ENCODE measurements at places on chromosomes 4 and X. TPM values are rescaled to one million over a fixed set of nuclear protein-coding genes. Genes with fewer than 3 reads are reported as not detected.

The TGIF2LX gene
- not detected for polyA plus RNA-seq

DNA sequence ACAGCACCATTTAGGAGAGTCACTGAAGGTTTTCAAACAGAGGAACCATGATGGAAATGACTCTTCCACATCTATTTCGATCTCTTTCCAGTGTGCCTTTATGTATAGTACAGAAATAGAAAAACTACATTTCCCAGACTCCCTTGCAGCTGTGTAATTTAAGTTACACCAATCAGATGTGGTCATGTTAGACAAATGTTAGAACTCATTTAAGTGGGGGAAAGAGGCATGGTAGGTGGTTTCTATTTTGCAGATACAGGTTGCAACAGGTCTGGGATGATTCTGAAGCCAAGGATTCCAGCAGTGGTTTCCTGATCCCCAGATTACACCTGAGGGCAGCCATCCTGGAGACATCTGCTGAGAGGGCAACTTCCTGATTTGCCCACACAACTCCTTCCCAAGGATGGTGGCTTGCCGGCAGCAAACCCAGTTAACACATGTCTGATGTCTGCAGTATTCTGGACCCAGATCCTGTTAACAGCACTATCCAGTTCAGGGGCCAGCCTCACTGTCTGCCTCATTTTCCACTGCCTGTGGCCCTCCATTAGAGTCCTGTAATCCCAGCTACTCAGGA lies 38.7 kb upstream of the PDK3 start:
- no peak for DNase-seq

The TCEAL2 gene
- not detected for polyA plus RNA-seq

The GRIA3 gene
- not detected for polyA plus RNA-seq

DNA sequence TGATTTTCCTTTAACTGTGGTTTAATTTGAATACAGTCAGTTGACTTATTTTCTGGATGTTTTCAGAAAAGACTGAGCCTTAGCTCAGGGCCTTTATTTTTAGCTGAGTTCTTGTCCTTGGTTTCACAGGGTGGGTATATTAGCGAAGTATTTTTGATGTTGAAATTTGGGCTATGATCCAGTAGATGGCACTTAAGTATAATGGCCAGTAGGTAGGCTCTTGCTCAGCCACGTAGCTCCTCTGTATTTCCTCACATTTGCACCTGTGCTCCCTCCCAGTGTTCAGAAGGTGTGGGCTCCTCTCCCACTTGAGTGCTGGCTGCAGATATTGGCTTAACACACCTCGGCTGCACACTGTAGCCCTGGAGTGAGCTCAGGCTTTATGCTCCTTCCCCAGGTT lies 549.9 kb upstream of the AMOT start:
- DNase-seq: no peak

DNA sequence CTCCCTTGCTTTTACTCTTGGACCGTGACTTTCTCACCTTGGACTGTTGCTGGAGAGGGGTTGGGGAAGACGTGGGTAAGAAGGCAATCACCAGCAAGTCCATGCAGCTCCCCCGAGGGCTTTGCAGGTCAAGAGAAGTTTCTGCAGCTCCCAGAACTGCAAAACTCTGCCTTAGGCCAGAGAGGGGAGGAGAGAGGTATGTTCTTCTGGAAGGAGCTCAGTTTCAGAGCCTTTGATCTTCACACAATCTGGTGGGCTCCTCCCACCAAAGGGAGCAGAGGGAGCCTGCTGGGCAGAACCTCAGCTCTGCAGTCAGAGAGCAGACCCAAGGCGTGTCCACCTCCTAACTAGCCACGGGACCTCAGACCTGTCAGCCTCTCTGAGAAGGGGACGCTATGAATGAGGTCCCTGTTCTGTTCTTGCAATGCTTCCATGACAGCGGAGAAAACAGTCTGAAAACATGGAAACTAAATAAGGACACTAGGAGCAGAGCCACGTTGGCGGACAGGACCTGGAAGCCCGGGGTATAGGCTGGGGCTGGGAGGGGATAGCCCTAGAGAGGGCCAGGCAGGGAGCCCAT lies 92.8 kb downstream of the EVC2 start:
- no peak for DNase-seq

The REST gene
- 8.2 TPM for polyA plus RNA-seq

DNA sequence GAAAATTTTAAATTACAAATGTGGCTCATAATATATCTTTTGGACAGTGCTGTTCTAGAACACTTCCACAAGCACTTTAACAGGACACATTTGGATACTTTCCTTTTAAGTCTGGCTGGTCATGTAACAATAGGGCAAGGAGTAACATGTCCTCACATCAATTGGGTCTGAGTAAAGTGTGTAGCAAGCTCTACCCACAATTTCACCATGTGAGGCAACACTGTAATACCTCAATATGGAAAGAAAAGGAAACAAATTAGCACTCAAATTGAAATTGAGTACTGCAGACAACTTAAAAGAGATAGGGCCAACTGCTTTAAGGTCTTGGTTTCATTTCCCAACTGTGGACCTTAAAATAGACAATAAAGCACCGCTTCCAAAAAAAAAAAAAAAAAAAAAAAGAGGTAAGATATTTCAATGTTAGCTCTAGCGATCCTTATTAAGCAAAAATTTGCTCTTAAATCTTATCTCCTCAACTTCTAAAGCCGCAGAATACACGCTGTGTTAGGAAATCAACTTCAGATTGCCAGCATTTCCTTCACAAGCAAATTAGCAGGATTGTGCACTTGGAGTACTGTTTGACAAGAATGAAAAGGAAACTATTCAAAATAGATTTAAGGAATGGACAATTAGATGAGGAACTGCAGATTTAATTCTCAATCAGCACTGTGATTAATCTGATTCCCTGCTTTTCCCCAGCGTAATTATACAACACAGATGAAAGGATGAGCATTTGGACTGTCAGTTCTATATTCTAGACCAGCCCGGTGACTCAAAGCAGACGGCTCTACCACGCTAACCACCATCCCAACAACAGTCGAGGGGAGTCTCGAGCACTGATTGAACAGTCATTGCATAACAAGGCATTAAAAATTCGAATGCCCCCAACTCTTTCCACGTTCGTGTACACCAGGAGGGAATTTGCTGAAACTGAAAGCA lies 1.6 kb downstream of the CASK start:
- no peak for DNase-seq

- DNase-seq: no peak
Observed at GRCh38 chr4:74758551-74759145, 35.7 kb downstream of the BTC start.

Measured in A549 (cell line).